Activated T-cell treated with anti-CD3 and anti-CD28 coated beads for 24 hours (primary cell): ENCODE measurements at places on chromosomes 5 and 9.

GRCh38 chr5:139451878-139452660, 10.5 kb downstream of the ECSCR start:
- no peak for DNase-seq

- no peak for DNase-seq
These were observed 50.3 kb downstream of the SPOCK1 start for GRCh38 chr5:137448868-137449267.

- DNase-seq, result no peak
These were observed 23.4 kb upstream of the RUFY1 start for GRCh38 chr5:179526978-179527377.

- DNase-seq, result peak; percentile 7
These were observed 108.9 kb upstream of the CHD1 start for GRCh38 chr5:99037668-99038067.

GRCh38 chr5:109654455-109654854, 35.3 kb upstream of the MAN2A1 start:
- no peak for DNase-seq

- no peak for DNase-seq
These were observed 145.5 kb upstream of the SLC24A2 start for GRCh38 chr9:19934301-19934871.

DNA sequence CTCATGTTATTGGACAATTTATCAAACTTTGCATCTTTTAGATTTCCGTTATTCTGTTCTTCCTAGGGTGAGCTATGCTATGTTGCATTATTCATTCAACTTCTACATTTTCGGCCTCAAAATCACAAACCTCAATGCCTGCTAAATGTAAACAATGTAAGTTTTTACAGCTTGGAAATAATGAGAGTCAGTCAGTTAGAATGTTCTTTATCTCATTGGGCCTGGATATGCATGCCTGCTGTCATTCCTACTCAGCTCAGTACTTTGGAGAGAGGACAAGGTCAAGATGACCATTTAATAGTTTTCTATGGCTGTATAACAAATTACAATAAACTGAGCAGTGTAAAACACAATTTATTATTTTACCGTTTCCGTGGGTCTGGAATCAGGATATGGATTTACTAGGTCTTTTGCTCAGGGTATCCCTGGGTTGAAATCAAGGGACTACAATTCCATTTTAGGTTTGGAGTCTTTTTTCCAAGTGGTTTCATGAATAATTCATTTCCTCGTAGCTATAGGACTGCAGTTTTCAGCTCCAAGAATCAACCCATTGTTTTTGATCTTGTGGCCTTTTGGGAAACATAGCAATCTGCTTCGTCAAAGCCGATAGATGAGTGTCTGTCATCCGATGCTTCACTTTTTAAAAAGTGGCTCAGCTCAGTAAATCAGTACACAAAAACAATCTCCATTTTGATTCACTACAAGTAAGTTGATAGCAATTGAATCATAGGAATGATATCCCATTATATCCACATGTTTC, 1143.2 kb upstream of the CDH6 start:
- no peak for DNase-seq

GRCh38 chr5:89421035-89421434, 538.1 kb upstream of the MEF2C start:
- DNase-seq, result no peak

DNA sequence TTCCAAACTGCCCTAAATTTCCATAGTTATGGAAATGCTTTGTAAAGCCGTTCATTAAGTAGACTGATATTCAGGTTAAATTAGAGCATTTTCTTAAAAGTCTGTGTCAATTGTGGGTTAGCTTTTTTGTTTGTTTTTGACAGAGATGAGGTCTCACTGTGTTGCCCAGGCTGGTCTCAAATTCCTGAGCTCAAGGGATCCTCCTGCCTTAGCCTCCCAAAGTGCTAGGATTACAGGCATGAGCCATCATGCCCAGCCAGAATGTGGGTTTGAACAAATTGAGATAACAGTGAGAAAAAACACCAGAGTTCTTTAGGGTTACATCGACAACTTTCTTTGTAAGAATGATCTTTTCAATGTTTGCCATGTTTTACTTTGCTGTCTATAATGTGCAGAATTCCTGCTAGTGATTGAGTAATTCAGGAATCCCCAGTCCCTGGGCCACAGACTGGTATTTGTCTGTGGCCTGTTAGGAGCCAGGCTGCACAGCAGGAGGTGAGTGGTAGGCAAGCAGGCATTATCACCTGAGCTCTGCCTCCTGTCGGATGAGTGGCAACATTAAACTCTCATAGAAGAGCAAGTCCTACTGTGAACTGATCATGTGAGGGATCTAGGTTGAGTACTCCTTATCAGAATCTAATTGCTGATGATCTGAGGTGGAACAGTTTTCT, 80.5 kb downstream of the RAI14 start:
- DNase-seq, result no peak

DNA sequence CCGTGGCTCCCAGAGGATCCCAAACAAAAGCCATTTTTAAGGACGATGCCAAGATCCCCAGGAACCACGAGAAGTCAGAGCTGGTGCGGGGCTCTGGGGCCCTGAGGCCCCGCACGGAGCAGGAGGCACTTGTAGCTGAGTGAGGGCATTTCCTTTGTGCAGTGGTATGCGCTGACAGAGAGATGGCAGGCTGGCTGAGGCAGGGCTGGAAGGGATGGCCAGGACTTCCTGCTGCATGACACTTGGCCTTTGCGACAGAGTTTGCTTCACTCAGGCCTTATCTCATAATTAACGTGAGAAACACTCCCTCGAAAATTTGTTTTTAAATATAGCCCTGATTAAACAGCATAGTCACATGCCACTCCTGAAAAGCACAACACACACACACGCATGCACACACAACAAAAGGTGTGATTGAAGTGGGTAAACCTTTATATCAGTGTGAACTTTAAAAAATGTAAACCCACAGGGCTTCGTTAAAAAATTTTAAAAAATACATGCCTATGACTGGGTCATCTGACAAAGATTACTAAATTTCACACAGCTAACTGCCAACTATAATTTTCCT, 536.6 kb downstream of the PDE4D start:
- no peak for DNase-seq

GRCh38 chr5:59327191-59327980, 566.1 kb downstream of the PDE4D start:
- DNase-seq, result no peak

DNA sequence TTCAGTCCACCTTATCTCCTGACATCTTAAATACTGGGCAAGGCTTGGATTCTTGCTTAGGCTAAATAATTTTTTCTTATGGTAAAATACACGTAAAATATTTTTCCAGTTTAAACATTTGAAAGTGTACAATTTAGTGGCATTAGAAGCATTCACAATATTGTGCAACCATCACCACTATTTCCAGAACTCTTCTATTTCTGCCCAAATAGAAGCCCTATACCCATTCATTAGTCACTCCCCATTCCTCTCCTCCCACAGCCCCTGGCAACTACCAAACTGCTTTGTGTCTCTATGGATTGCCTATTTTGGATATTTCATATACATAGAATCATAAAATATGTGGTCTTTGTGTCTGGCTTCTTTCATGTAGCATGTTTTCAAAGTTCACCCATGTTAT, 57.6 kb downstream of the IL31RA start:
- no peak for DNase-seq

- DNase-seq, result no peak
These were observed 461.9 kb upstream of the PAPPA start for GRCh38 chr9:115691693-115692092.

- no peak for DNase-seq
These were observed 454.1 kb downstream of the EFNA5 start for GRCh38 chr5:107216587-107216986.

GRCh38 chr5:172583931-172584511, 57.0 kb upstream of the NEURL1B start:
- no peak for DNase-seq

GRCh38 chr5:98768960-98769209, 4.6 kb upstream of the RGMB start:
- DNase-seq, result no peak

DNA sequence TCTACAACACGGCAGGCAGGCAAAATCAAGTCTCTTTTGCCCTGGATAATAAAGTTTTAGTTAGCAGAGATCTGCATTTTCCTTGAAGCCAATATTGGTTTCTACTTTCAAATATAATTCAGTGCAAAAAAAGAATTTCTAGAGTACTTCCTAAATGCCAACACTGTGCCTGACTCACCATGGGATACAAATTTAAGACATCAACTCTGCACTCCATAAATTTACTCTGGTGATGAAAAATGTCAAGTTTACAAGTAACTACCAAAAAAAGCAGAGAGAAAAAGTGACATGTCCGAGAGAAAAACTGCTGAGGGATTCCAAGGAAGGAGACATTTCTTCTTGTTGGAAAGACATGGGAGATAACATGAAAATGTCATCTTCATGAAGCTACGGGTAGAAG, 119.7 kb downstream of the RAPGEF6 start:
- no peak for DNase-seq

DNA sequence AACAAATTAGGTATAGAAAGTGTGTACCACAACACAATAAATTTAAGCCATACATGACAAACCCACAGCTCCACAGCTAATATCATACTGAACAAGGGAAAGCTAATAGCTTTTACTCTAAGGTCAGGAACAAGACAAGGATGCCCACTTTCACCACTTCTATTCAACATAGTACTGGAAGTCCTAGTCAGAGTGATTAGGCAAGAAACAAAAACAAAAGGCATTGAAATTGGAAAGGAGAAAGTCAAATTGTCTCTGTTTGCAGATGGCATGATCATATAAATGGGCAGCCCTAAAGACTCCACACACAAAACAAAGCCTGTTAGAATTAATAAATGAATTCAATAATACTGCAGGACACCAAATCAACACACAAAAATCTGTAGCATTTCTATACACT, 548.8 kb downstream of the CTNND2 start:
- DNase-seq, result no peak

GRCh38 chr9:22265038-22265437, 181.6 kb upstream of the DMRTA1 start:
- no peak for DNase-seq

- no peak for DNase-seq
These were observed 30.9 kb upstream of the SEMA6A start for GRCh38 chr5:116605310-116606070.

GRCh38 chr5:171629628-171630349, 155.8 kb upstream of the SMIM23 start:
- no peak for DNase-seq

GRCh38 chr9:117919538-117919937, 215.3 kb downstream of the TLR4 start:
- no peak for DNase-seq

DNA sequence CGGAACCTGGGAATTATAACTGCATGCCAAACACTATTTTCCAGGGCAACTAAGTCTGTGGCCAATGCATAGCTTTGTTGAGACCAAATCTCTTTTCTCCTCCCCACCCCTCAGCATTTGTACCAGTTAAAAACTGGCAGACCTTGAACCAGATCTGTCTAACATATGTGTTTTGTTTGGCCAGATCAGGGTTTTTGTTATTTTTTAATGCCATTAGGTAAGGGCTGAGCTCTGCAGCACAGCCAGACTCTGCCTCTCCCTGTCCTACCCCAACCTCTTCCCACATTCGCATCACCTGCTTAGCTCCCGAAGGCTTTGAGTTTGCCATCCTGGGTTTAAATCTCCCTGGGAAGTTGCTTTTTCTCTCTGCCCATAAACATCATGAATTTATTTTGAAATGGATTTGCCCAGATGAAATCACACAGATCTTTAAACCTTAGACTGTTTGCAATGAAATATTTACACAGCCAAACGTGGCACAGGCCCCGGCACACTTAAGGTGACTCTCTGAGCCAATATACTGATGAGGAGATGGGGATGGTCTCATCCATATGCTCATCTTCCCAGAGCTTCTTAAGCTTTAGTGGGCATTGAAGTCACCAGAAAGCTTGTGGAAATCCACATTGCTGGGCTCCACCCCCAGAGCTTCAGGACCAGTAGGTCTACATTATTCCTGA, 54.0 kb upstream of the ALDH1B1 start:
- DNase-seq, result no peak

- no peak for DNase-seq
These were observed 3.4 kb upstream of the CACFD1 start for GRCh38 chr9:133456409-133456808.

- DNase-seq, result no peak
These were observed 333.4 kb upstream of the PUM3 start for GRCh38 chr9:3177146-3177761.

- DNase-seq, result no peak
These were observed 412.7 kb downstream of the CETN3 start for GRCh38 chr5:89996890-89997289.

DNA sequence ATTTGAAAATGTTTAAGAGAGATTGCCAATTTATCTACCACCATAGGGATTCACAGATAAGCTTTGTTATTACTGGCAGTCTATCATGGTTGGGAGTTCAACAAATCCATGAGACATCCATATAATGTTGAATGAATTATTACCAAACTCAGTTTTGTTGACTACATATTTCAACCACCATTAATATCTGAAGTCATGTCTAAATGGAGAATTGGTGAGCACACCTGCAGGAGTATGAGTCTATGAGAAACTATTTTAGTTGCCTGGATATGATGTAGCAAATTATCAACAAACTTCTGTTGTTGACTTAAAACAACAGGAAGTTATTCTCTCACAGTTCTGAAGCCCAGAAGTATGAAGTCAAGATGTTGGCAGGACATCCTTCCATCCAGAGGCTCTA, 126.8 kb upstream of the FBXL7 start:
- no peak for DNase-seq

DNA sequence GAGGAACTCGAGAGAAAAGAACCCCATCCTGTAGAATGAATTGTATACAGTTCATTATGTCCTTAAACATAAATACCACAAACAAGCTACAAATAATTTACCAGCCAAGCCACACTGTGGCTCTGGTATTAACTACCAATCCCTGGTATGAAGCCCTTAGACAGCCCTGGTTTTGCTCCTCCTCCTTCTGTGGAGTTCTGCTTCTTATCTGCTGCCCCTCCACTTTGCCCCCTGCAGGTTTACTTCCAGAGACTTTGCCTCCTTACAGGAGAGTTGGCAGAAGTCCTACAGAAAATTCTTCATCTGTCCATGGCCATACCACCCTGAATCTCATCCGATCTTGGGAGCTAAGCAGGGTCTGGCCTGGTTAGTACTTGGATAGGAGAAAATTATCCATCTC, 219.8 kb downstream of the ACTL7B start:
- no peak for DNase-seq

- DNase-seq, result no peak
These were observed 12.4 kb downstream of the UBAP1 start for GRCh38 chr9:34190996-34191892.
